ENCODE measurements at places on chromosomes 6 and 20.

- no peak for DNase-seq
These were observed 62.4 kb downstream of the MDGA1 start for GRCh38 chr6:37635319-37635718.

- DNase-seq = no peak
These were observed 97.7 kb upstream of the IYD start for GRCh38 chr6:150271172-150271500.

DNA sequence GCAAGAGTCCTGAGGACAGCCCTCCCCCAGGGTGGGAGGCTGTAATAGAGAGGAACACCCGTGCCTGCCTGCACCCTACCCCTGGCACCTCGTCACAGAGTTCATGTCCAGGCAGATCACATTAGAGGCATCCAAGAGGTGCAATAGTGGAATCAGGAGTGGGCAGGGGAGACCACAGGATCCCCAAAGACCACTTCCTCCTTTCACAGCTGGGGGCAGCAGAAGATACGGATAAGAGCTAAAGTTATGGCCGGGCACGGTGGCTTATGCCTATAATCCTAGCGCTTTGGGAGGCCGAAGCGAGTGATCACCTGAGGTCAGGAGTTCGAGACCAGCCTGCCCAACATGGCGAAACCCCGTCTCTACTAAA is 1.5 kb upstream of the CAPN11 start:
- no peak for DNase-seq

- no peak for DNase-seq
These were observed 1286.9 kb downstream of the EPHA7 start for GRCh38 chr6:92132457-92132856.

- no peak for DNase-seq
These were observed 12.4 kb downstream of the HTR1E start for GRCh38 chr6:86949771-86950170.

GRCh38 chr6:99743647-99744046 is 137.0 kb downstream of the PRDM13 start:
- no peak for DNase-seq
